NCI-H1092 (cell line): ENCODE measurements at places on chromosomes 6 and 20.

DNA sequence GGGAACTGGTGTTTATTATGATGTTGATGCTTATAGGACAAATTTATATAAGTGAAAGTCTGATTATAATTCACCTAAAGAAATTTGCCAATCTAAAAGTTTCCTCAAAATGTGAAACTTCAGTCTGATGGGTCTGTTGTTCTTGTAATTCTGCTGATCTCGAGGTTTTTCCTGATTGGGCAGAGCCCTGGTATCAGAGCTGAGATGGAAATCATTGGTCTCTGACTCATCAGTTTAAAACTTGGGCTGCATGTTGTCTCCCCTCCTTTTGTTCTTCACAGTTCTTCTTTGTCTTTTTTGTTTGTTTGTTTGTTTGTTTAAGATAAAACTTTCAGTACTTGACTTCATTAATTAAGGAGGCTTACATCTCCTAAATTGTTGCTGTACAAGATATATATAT lies 5.9 kb downstream of the SMAP1 start:
- no peak for DNase-seq

DNA sequence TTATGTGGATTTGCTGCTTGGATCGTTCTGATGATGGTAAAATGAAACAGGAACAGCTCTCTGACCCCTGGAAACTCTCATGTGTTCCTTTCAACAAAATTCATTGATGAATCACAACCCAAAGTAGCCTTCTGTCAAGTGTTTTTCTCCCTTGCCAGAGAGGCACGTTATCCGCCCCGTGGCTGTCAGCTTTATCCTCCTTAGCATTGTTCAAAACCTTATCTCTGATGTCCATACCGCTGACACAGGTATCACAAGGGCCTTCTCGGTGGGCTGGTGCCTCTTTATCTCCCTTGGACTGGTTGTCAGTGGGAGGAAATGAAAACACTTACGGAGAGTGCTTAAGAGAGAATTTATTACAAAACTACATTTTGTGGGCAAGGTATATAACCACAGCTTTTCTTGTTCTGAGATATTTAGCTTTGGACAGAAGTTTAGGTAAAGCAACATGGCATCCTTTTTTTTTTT lies 84.9 kb downstream of the TIAM2 start:
- no peak for DNase-seq

GRCh38 chr6:36120018-36120417 lies 10.3 kb upstream of the MAPK13 start:
- no peak for DNase-seq

- DNase-seq = no peak
Measured at GRCh38 chr6:6052216-6052615, 45.5 kb upstream of the NRN1 start.

- no peak for DNase-seq
Measured at GRCh38 chr20:31674895-31675827, 37.4 kb downstream of the COX4I2 start.

- DNase-seq = no peak
Measured at GRCh38 chr6:6414931-6415330, 94.5 kb upstream of the F13A1 start.
